Activated CD8-positive, alpha-beta memory T cell treated with anti-CD3 and anti-CD28 coated beads for 4 hours (primary cell): ENCODE measurements at places on chromosomes 6 and 20.

DNA sequence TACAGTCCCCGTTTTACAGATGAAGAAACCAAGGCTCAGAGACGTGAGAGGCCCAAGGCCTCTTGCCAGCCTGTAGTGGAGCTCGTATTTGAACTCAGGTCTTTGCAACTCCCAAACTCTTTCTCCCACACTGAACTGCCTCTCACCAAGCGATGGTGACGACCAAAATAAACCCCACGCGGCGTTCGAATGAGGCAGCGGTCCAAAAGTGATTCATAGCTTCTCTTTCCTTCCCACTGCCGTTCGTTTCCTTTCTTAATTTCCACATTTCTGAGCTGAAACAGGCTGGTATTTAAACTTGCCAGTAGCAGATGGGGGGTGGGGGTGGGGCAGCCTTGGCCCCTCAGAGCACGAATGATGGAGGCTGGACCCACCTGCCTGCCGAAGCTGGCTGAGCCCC, 252.9 kb upstream of the KCNG1 start:
- no peak for DNase-seq

- no peak for DNase-seq
Observed at GRCh38 chr6:143507358-143508145, 4.0 kb downstream of the FUCA2 start.

- no peak for DNase-seq
Observed at GRCh38 chr20:51221103-51221502, 198.2 kb upstream of the KCNG1 start.

GRCh38 chr6:90892271-90892670, 305.4 kb upstream of the MAP3K7 start:
- DNase-seq: no peak

GRCh38 chr20:54078296-54078984, 8.0 kb upstream of the BCAS1 start:
- no peak for DNase-seq

GRCh38 chr6:32529697-32530430, at the start of gene HLA-DRB5:
Gene HLA-DRB5 (minus strand): TSS chr6:32530287. CDS start chr6:32530224, 63 bp downstream.
- no peak for DNase-seq

- no peak for DNase-seq
Observed at GRCh38 chr6:74404366-74404765, 708.4 kb downstream of the CD109 start.

DNA sequence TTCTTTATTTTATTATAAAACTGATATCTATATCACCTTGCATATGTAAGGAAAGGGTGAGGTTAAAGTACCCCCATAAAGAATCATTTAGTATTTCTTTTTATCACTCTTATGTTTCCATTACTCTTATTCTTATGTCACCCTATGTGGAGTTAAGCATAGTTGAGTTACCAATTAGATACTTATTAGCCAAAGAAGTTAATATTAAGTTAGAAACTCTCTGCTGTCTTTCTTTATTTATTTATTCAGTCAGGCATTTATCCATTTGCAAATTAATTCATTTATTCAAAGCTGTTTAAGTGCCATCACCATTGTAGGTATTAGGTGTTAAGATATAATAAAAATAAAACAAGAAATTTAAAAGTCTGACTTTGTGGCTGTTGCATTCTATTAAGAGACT, 1279.1 kb upstream of the CITED2 start:
- no peak for DNase-seq

GRCh38 chr20:61931476-61932198, 134.0 kb downstream of the TAF4 start:
- DNase-seq: no peak

DNA sequence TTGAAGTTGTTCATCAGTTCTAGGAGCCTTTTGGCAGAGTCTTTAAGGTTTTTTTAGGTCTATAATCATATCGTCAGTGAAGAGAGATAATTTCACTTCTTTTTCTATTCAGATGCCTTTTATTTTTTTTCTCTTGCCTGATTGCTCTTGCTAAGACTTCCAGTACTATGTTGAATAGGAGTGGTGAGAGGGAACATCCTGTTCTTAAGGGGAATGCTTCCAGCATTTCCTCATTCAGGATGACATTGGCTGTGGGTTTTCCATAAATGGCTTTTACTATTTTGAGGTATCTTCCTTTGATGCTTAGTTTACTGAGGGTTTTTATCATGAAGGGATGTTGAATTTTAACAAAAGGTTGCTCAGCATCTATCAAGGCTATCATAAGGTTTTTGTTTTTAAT, 109.5 kb downstream of the CLVS2 start:
- DNase-seq: no peak

DNA sequence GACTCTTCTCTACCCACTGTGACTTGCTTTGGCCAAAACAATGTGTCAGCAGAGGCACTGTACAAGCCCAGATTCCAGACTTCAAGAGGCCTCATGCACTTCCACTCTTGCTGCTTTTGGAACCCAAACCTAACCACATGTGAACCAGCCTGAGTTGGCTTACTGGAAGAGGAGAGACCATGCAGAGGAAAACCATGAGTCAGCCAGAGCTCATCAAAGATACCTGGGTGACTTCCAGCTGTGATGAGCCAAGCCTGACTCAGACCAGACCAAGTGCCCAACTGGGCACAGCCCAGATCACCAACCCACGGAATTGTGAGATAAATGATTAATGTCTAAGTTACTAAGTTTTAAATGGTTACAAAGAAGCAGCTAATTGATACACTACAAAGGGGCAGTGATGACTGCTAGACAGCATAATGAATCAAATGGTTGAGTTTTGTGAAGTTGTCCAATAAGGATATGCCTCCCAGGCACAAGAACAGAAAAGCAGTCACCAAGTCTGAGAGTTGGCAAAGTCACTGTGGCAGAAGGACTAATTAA, 16.2 kb upstream of the BEND6 start:
- DNase-seq: no peak

DNA sequence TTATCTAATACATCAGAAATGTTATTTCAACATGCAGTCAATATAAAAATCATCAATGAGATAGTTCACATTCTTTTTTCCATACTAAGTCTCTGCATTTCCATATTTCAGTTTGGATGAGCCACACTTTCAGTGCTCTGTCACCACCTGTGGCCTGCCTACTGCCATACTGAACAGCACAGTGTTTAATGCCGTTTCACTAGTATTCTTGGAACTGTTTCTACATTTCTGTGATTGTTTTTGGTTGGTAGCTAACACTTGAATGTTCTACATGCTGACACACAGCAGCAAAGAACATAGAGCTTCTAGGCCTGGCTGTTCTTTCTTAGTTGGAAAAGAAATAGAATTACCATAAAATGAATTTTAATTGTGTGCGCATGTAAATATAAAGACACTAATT, 61.4 kb upstream of the KIF25 start:
- DNase-seq: no peak

- no peak for DNase-seq
Observed at GRCh38 chr6:148250975-148251685, 91.5 kb upstream of the SASH1 start.

GRCh38 chr6:12578751-12579150, 137.8 kb upstream of the PHACTR1 start:
- DNase-seq: no peak

DNA sequence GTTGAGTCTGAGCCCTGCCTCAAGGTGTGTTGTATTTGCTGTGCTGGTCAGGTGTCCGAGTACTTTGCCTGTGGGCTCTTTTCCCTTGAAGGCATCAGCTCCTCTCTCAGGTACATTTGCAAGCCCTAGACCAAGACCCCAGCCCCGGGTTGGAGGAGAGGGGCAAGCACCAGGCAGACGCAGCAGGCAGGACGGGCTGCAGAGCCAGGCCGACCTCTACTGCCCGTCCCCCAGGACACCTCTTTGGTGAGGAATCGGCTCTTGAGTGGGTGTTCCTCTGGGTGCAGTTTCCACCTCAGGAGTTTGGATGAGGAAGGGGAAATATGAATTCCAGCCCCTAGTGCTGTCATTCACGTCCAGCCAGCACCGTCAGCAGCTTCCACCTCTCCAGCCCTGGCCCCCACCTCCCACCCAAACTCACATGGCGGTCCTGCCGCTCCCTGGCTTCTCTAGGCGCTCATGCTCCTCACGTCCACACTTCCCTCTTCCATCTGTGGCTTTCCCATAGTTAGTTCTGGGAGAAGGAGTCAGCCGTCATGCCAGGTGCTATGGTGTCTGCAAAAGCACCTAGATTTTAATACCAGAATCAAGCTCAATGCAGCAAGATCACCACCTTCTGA, 183.9 kb downstream of the DLL1 start:
- no peak for DNase-seq

DNA sequence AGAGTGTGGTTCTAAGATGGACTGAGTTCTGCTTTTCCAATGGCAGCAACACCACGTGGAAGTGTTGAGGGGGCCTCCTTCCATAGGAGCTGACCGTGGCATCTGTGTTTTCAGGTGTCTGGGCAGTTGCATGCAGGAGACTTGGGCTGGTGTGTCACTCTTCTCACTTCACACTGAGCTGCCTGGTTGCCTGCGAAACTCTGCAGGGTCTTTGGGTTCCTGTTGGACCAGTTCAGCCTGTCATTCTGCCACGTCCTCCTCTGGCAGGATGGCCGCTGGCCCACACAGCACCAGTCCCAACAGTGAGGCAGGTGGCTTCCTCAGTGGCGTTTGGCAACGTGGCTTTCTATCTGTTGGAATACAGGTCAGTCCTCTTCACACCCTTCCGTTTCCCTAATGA, 16.1 kb upstream of the UNC93A start:
- DNase-seq: no peak

GRCh38 chr6:152932865-152933264, 50.0 kb downstream of the FBXO5 start:
- no peak for DNase-seq

- no peak for DNase-seq
Observed at GRCh38 chr6:159919011-159919511, 28.3 kb downstream of the MAS1 start.

DNA sequence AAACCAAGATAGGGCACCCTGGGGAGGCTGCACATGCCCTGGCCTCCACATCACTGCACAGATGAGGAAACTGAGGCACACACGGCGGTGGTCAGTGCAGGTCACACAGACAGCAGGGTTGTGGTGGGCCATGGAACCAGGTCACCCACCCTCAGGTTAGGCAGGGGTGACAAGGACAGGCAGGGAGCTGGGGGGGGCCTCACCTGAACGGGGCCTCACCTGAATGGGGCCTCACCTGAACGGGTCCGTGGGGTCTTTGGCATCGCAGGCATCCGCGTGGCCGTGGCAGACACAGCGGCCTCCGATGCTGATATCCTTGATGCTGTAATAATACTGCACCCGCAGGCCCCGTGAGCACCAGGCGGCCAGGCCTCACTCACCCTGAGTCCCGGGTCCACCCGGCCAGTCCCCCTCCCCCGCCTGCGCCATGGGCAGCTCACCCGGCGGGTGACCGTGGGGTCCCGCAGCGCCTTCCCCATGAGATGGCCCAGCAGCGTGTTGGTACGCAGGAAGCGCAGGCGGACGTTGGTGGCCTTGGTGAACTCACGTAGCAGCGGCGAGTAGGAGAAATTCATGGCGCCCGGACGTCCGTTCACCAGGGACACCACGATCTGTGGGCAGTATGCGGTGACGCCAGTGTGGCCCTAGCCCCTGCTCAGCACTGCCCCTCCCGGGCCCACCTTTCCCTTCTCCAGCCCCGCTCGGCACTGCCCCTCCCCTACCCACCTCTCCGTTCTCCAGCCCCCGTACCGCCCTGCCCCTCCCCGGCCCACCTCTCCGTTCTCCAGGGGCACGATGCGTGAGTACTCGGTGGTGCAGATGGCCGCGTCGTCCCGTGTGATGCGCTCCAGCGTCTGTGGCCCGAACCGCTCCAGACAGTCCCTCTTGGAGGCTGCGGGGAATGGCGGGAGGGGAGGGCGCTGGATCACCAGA, 15.4 kb downstream of the LAMA5 start:
- DNase-seq: no peak

DNA sequence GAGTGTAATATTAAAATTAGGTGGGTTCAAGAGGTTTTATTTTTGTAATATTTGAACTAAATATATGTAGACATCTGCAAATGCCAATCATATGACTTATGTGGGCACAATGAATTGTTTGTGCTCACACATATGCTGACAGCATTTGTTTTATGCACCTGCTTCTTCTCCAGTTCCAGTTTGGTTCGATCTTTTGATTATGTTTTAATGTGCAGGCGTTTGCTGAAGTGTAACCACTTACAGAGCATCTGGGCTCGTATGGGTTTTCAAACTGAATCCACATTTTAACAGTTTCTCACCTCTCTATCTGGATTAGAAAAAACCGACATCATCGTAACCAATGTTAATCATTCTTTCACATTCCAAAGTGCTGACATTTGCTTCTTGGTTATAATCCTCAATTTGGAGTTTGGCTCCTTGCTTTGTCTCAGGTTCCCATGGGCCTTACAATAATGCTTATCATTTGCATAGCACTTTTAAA, 129.1 kb upstream of the SPACA1 start:
- DNase-seq: no peak

DNA sequence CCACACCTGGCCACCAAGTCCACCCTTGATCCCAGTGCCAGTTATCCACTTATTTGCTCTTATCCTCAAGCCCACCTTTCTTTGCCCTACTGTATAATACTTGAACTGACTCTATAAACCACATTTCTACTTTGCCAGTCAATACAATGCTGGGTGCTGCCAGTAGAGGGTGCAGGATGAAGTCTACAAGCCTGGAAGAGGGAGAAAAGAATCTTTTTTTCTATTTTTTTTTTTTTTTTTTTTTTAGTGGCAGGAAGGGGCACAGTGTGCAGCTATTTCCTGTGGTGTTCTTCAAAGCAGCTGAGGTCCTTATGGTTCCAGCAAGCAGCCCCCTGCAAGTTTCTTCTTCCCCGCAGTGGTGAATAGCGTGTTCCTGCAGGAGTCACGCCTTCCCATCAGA, 22.2 kb upstream of the GABRR1 start:
- no peak for DNase-seq

GRCh38 chr20:63360850-63361518, at the start of gene CHRNA4:
Gene CHRNA4 (minus strand): TSS chr20:63361349. CDS start chr20:63361165, 184 bp downstream.
- DNase-seq: no peak

GRCh38 chr6:127497410-127497809, 21.7 kb downstream of the MTCL3 start:
- no peak for DNase-seq

DNA sequence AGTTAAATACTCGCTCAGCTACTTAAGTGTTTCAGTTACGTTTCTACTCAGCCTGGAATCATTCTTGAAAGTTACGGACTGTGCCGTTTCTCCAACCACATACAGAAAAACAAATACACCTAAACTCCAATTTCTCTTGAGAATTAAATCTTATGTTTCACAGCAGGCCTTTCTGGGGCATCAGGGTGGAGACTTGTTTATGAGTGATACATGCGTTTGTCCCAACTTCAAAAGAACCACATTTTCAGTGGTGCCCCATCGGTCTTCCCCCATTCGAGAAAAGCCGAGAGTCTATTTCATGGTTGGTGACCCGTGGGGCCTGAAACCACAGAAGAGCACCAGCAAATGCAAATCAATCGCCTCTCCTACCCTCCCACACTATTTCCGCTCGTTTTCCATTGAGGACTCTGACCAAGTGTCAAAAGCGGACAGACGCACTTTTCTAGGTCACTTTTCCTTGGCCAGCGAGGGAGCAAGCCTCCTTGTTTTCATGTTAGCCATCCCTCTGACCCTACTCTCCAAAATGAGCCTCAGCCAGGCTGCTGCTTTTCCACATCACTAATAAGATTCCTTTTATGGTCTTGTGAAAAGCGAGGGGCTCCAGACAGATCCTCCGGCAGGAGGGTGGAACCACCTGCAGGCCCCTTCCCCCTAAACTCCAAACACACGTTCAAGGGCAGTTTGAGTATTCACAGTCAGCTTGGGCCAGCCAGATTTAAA, 3.1 kb downstream of the JAG1 start:
- DNase-seq: no peak
